Islet precursor cell (in vitro differentiated cells): ENCODE measurements at places on chromosomes 2 and 18.
A peak's percentile ranks its signal among the peaks of the same experiment; 100 is the strongest.

DNA sequence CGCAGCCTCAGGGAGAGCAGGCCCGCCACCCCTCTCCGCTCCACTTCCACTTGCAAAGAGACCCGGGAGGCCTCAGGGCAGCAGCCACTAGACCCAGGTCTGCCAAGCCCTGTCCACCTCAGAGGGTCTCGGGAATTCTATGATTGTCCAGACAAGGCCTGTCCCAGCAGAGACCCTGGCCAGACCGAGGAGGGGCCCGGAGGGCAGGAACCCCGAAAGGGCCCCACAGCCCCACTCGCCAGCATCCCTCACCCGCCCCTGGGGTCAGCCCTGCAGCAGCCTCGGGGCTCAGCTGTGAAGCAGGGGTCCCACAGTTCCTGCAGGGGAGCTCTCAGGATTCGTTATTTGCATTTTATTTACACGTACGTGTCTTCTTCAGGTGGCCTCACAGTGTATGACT is 269.5 kb downstream of the EIPR1 start:
- DNase-seq, result peak; percentile 51

- no peak for DNase-seq
Observed at GRCh38 chr2:126534478-126534877, 121.5 kb upstream of the GYPC start.

DNA sequence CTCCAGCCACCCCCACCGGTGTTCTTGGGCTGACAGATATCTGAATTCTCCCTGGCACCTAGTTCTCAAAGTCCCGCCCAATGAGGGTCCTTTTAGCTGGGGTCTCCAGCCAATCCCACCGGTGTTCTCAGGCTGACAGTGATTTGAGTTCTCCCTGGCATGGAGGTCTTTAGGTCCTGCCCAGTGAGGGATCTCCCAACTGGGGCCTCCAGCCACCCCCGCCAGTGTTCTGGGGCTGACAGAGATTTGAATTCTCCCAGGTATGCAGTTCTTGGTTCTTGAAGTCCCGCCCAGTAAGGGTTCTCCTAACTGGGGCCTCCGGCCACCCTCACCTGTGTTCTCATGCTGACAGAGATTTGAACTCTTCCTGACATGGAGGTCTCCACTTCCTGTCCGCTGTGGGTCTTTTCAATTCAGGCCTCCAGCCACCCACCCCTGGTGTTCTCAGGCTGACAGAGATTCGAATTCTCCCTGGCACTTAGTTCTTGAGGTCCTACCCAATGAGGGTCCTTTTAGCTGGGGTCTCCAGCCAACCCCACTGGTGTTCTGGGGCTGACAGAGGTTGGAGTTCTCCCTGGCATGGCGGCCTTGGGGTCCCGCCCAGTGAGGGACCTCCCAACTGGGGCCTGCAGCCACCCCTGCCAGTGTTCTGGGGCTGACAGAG is 154.6 kb downstream of the ANKRD36 start:
- DNase-seq, result peak; percentile 40

DNA sequence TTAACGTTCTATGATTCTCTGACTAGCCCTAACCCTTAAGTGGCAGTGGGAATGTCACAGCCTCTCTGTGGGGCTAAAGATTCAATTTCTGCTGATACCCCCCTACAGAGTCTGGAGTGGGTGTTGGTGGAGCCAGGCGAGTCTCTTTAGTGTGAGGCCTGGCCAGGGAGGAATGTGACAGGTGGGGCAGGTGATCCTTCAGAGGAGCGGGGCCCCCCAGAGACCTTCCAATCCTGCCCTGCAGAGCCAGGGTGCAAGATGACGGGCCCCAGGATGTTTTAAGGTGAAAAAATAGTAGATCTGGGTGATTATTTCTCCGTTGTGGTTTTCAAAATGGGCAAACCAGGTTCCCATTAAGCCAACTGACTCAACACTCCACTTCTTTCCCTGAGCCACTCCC is 28.2 kb upstream of the DNMT3A start:
- no peak for DNase-seq

DNA sequence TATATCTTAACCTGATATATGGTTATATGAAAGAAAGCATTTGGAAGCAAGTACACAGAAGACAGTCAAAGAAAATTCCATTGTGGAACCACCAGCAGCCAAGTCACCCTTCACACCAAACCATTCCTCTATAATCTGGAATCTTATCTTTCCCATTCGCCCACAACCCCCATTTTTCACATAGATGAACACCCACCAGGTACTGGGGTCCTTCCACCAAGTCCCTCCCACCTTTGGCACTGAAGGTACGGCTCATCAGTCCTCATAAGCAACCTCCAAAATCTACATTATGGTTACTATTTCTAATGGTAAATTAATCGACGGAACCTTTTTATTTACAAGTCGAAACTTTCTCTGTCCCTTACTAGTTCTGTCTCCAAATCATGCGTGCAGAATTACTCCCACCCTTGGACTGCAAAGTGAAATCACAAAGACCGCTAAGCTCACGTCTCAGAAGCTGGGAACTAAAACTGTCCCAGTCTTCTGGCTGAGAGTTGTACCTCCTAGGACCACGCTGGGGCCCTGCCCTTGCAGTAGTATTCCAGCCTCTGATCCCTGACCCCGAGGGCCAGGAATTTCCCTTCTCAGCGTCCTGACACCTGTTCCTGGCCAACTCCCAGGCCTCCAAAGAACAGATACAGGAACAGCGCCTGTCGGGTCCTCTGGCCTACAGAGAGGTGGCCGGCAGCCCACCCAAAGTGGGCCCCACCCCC is 702 bp downstream of the OLA1 start:
- peak; percentile 78 for DNase-seq

GRCh38 chr2:54880428-54880827 is 157.0 kb downstream of the EML6 start:
- no peak for DNase-seq

- peak; percentile 48 for DNase-seq
Observed at GRCh38 chr2:85593023-85593422, 2.5 kb upstream of the RNF181 start.

- no peak for DNase-seq
Observed at GRCh38 chr2:192215096-192215877, 20.6 kb upstream of the TMEFF2 start.

- no peak for DNase-seq
Observed at GRCh38 chr2:69740502-69740951, 1.4 kb upstream of the ANXA4 start.

GRCh38 chr2:62469548-62469947 is 36.4 kb downstream of the TMEM17 start:
- no peak for DNase-seq

DNA sequence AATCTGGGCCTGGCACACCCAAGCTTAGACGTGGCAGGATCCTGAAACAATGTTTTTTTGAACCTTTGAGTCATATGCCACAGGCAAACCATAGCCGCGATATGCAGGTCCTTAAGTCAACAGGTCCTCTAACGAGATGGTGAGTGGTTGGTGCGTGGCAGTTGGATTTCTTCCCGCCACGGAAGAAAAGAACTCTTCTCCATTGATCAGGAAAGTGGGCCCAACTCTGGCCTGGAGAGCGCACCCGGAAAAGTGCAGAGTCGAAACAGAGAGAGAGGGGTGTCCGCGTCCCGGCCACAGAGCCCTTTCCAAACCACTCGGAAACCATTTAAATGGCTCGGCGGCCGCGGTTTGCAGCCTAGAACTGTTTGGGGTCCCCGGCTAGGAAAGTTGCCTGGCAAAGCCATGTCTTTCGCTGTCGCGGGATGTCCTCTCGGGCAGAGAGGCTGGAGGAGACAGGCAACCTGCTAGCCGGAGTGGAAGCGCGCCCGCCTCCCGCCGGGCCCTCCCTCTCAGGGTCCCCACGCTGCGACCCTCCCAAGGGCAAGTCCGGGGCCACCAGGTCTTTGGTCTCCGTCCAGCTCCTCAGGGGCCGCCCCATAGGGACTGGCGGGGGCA is 777 bp downstream of the GALNT3 start:
- peak; percentile 67 for DNase-seq

DNA sequence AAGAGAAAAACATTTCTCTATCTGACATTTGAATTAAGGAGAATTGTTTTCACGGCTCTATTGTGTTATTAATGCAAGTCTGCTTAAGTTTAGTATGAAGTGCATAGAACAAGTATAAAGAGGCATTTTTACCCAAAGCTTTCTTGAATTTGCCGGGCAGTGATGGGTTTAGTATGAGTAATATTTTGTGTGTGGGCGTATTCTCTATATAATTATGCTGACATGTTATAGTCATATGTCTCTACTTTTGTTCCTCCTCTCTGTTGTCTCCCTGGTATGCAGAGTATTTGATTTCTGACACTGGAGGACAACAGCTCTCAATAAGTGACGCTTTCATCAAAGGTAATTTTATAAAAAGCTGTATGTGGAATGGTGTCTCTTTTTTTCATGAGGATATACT is 45.9 kb downstream of the PIKFYVE start:
- no peak for DNase-seq

GRCh38 chr2:70596293-70596692 is 42.7 kb upstream of the TGFA start:
- DNase-seq, result no peak

- DNase-seq, result no peak
Observed at GRCh38 chr2:50263728-50264127, 768.2 kb downstream of the NRXN1 start.

- no peak for DNase-seq
Observed at GRCh38 chr18:3932276-3932675, 482.3 kb downstream of the TGIF1 start.

GRCh38 chr2:78811955-78812610 is 213.4 kb upstream of the REG3G start:
- DNase-seq, result no peak

DNA sequence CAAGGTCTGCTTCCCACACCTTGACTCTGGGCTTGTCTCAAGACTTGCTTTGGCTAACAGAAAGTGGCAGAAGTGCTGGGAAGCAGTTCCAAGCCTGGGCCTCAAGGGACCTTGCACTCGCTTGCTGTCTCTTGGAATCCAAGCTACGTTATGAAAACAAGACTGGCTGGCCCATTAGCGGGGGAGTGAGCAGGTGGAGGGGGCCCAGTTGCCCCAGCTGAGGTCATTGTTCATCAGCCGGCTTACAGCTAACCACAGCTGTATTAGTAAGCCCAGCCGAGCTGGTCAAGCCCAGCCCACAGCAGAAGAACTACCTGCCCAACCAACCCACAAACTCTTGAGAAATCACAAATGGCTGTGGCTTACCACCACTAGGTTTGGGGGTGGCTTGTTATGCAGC is 63.1 kb downstream of the MARCO start:
- no peak for DNase-seq

- no peak for DNase-seq
Observed at GRCh38 chr2:118292991-118293390, 204.7 kb downstream of the INSIG2 start.

DNA sequence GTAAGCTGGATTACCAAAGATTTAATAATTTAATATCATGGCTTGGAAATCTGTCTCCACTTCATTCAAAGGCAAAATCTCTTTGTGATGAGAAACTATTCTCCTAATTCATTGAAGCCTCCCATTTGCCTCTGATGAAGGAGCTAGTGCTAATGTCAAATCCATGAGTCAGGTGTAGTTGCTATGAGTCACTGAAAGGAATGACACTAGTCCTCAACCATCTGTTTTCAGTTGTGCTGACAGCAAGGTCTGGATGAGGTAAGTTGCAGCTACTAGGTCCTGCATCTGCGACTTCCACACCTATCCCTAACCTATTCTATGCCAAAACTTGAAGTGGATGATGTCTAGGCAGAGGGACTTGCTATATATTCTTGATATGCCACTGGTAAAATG is 324.0 kb upstream of the UBE2E3 start:
- peak; percentile 84 for DNase-seq

GRCh38 chr2:223918671-223919134 is 26.4 kb downstream of the WDFY1 start:
- no peak for DNase-seq

- no peak for DNase-seq
Observed at GRCh38 chr2:225233234-225233633, 166.3 kb upstream of the NYAP2 start.

DNA sequence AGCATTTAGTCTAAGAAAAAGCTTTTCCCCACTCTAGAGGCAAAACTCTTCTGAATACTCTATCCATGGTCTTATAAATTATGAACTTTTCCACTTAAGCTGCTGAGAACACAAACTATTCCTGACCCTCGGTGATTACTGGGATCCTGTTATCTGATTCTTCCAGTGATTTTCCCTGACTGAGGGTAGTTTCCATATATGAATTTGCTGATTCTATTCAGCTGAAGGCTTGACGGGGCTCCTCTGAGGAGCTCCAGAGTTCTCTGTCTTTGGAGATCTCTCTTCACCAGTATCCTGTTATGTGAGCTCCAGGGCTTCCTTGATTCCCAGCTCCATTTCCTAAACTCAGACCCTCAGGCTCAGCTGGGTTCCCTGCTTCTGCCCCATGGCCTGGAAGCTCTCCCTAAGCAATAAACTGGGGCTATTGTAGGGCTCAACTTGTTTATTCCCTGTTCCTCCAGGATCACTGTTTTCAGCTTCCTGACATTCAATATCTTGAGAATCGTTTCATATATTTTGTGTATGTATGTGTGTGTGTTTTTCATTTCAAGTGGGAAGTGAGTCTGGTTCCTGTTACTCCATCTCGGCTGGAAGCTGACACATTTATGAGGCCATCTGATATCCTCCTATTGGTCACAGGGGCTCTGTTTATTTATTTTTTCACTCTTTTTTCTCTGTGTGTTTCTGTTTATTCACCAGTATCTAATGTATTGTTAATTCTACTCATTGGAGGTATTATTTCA is 78.2 kb downstream of the ARHGAP28 start:
- no peak for DNase-seq

GRCh38 chr2:27537287-27537686 is 40.6 kb downstream of the GCKR start:
- no peak for DNase-seq

GRCh38 chr18:10893196-10893595 is 256.2 kb downstream of the PIEZO2 start:
- no peak for DNase-seq

- peak; percentile 63 for DNase-seq
Observed at GRCh38 chr2:11187083-11187619, 31.9 kb downstream of the SLC66A3 start.

DNA sequence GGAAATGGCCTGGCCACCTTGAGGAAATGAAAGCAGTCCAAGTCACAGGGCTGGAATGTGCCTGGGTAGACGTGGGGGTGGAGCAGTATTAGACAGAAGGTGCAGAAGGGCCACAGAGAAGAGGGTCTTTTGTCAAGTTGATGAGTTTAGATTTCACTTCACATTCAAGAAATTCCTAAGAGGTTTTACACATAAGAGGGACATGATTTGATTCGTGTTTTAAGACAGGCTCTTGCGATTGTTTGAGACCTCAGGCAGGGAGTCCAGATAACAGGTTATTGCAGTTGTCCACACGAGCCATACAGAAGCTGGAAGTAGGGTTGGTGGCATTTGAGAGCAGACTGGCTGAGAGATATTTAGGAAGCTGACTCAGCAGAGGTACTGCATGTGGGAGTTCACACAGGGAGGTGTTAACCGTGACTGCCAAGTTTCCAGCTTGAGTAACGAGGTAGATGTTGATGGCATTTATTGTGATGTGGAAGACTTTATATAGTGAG is 64.6 kb downstream of the NEB start:
- DNase-seq, result peak; percentile 80

DNA sequence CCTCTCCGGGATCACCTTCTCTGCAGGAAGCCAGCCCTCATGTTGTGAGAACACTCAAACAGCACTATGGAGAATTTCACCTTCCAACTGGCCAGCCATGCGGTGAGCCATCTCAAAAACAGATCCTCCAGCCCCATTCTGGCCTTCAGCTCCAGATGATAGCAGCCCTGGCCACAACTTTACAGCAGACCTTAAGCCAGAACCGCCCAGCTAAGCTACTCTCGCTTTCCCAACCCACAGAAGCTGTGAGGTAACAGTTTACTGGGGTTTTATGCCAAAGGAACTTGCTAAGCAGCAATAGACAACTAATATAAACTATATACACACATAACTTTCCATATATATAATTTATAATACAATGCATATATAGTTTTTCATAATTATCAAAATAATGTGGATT is 11.6 kb upstream of the PTPN4 start:
- peak; percentile 31 for DNase-seq

GRCh38 chr18:63336366-63337099 is 17.0 kb upstream of the BCL2 start:
- DNase-seq, result no peak
